ENCODE measurements at places on chromosomes 2 and 18.
A peak's percentile ranks its signal among the peaks of the same experiment; 100 is the strongest.

- no peak for DNase-seq
Measured at GRCh38 chr2:104923665-104924064, 69.8 kb downstream of the POU3F3 start.

DNA sequence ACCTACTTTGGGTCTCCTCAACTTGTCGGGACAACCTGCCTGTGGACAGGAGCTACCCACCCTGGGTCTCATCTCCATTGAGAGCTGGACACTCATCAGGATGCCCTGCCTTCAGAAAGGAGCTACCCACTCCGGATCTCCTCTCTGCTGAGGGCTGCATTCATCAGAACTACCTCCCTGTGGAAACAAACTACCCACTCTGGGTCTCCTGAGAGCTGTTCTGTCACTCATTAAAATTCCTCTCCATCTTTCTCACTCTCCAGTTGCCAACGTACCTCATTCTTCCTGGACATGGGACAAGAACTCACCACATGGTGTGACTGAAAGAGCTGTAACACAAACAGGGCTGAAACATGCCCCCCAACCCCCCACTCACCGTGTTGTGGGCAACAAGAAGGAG is 22.5 kb upstream of the UBE2F start:
- no peak for DNase-seq

- no peak for DNase-seq
Measured at GRCh38 chr2:64173156-64174135, 29.2 kb upstream of the PELI1 start.

GRCh38 chr2:138518860-138519259 is 17.3 kb downstream of the SPOPL start:
- no peak for DNase-seq

GRCh38 chr2:196427986-196428634 is 211.4 kb upstream of the CCDC150 start:
- no peak for DNase-seq

DNA sequence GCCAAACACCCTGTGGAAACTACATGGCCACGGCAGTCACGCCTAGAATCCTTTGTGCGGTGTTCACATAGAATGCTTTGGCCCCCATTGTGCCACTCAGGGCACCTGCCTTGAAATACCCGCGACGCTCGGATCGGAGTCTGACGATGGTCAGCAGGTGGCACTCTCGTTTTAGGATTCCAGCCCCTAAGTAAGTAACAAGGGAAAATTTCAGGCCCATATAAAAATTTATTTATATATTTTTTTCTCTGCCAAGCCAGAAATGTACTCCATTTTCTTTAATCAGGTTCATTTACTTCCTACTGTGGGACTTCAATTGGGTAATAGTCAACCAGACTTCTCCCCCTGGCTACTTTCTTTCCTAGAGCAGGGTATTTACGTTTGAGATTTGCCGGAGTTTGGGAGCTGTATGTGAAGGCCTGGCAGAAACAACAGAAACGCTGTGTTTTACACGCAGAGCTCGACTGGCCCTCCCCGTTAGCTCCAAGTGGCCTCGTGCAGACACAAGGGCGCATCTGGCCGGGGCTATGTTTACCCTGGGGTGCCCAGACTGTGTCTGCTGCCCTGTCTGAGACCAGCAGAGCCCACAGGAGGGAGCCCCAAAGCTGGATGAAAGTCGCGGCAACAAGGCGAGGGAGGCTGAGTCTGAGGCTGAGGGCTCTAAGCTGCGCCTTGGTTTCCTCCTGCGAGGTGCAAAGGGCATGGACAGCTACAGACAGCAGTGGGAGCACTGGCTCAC is 41.6 kb downstream of the LRRC30 start:
- peak; percentile 79 for DNase-seq

- DNase-seq, result no peak
Measured at GRCh38 chr2:111019381-111019780, 101.3 kb upstream of the BCL2L11 start.

- no peak for DNase-seq
Measured at GRCh38 chr18:25279133-25279532, 72.8 kb downstream of the ZNF521 start.

DNA sequence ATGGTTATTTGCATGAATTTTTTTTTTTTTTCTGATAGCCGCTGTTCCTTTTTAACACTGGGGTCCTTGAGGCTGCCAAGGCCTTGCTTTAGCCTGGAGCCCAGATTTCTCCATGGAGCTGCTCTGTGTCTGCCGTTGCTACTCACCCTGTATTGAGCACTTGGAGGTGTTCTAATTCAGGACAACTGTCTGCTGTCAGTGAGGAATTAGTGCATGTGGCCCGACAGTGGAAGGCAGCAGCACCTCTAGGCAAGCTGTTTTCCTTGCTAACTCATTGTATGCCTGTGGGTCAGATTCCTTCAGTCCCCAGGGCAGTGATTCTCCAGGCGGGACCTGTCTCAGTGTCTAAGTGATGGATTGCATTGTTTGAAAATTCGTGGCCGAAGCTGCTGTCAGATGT is 147.7 kb upstream of the DPP10 start:
- DNase-seq, result no peak

- peak; percentile 57 for DNase-seq
Measured at GRCh38 chr2:80499095-80499494, 194.5 kb upstream of the LRRTM1 start.

GRCh38 chr2:177660742-177661141 is 268.2 kb downstream of the AGPS start:
- DNase-seq, result no peak
